ENCODE measurements at places on chromosomes 4 and X.

DNA sequence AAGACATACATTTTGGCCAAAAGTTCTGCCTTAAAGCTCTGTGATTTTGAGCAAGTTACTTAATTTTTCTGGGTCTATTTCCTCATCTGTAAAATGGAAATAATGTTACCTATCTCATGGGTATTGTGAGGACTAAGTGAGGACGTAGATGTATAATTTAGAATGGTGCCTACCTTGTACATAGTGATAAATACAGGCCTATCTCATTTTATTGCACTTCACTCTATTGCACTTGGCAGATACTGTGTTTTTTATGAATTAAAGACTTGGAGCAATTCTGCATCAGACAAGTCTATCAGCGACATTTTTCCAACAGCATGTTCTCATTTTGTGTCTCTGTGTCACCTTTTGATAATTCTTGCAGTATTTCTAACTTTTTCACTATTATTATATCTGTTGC, 50.9 kb upstream of the RAB9B start:
- DNase-seq, result no peak

GRCh38 chr4:170827562-170828274, 738.0 kb upstream of the AADAT start:
- no peak for DNase-seq

DNA sequence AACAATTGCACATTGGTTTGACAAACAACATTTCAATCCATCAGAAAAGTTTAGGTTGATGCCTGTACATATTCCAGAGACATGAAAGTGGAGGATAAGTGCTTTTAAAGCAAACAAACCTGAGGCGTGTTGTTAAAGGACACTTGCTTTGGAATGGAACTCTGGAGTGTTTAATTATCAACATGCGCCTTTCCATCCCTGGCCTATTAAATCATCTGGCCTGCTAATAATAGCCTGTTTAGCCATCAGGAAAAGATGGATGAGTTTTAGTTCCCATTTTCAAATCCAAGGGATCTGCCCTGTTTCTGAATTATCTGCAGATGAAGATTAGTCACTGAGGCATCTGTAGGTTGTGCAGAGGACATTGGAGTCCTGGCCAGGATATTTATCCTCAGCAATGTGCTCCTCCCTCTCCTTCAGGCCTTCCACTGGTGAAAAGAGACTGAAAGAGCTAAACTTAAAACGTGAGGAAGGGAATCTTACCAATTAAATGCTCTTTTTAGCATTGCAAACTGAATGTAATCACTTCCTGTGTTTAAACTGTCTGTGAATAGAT, 388.9 kb downstream of the PPARGC1A start:
- DNase-seq, result no peak

GRCh38 chrX:120023259-120023658, 54.2 kb downstream of the RHOXF2B start:
- no peak for DNase-seq

DNA sequence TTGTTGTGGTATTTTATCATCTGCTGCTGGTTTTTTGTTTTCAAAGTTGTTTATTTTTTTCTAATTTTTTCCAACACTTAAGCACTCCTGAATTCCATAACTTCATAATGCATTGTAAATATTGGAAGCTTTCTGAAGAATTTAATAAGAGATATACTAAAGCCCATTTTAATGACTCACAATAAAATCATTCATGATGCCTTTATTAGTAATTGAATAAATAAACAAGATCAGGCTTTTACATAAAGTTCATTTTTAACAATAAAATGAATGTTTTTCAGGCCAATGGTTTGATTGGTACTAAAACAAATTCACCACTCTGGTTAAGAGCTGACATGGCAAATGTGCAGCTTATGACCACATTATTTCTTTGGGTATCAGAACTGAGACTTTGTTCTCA, 408.2 kb upstream of the SMIM31 start:
- DNase-seq, result no peak

DNA sequence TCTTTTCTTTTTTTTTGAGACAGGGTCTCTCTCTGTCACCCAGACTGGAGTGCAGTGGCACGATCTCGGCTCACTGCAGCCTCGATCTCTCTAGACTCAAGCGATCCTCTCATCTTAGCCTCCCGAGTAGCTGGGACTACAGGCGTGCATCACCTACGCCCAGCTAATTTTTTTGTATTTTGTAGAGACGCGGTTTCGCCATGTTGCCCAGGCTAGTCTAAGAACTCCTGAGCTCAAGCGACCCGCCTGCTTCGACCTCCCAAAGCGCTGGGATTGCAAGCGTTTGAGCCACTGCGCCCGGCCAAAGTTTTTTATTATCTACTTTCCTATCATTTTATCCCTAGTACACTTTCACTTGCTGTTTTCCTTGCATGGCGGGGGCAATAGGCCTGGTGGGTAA, 1.4 kb downstream of the UBA6 start:
- DNase-seq, result no peak

DNA sequence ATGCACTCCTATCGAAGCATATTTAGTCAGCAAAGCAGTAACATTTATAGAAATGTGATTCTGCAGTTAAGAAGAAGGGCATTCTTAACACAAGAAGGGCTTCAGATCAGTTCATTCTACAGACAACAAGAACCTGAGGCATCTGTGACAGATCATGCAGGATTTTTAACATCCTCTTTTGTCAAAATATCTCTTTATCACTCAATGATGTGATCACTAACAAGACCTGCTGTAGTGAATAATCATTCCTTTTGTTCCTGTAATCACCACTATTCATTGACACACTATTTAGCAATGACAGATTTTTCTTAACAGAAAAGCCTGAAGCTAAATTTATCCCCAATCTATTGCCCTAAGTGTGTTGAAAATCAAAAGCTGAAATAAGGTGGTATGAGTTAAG, 47.8 kb upstream of the ARHGAP24 start:
- no peak for DNase-seq

GRCh38 chr4:97587912-97588311, 555.4 kb downstream of the STPG2 start:
- no peak for DNase-seq

DNA sequence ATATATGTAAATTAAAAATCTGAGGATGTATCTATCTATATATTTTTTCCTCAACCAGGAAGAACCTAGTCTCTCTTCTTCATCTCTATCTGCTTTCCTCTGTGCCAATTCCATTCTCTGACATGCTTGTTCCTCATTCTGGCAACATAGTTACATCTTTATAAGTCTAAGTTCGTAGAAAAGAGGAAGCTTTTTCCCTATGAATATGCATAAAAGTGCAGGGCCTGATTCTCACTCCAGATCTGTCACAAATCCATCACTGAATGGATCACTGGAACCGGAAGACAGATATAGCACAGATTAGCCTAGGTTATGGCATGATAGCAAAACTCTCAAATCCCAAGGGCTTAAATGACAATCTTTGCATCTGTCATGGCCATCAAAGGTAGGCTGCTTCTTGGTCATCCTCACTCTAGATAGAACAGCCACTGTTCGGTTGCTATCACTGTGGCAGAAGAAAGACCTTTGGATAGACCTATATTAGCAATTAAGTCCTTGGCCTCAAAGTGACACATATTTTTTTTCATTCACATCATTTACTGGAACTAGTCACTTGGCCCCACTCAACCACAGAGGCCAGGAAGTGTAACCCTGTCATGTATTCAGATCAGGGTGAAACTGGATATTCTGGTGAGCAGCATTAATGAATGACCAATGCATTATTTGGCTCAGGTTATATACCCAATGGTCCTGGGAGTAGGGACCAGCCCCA, 22.2 kb downstream of the DTHD1 start:
- DNase-seq, result no peak

DNA sequence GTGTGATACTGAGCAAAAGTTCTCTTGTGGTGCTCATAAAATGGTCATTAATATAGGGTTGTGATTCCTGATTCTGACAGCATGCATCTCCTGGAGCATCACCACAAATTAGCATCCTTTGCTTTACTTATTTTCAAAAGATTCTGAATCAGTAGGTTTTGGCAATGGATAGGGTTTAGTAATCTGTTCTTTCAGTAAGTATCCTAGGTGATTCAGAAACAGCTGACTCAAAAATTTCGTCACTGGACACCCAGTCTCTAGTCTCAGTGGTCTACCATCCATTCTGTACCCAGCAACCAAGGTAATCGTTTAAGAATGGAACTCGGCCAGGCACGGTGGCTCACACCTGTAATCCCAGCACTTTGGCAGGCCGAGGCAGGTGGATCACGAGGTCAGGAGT, 4.1 kb downstream of the CBLL2 start:
- no peak for DNase-seq

DNA sequence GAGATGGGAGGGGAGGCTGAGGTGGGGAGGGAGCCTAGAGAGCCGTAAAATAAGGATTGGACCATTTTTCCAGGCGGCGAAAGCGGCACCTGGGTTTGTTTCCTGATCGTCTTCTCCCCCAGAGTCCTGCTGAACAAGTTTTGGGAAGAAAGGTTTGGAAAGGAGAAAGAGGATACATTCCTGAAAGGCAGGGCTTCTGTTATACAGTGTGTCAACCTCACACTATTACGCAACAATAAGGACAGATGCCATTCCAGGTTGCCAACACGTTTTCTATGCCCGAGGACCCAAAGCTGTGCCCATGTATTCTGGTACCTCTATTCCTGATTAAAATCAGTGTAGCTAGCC, 658 bp downstream of the SCOC start:
- no peak for DNase-seq

- DNase-seq, result no peak
Measured at GRCh38 chr4:16516796-16517439, 290.6 kb upstream of the TAPT1 start.

DNA sequence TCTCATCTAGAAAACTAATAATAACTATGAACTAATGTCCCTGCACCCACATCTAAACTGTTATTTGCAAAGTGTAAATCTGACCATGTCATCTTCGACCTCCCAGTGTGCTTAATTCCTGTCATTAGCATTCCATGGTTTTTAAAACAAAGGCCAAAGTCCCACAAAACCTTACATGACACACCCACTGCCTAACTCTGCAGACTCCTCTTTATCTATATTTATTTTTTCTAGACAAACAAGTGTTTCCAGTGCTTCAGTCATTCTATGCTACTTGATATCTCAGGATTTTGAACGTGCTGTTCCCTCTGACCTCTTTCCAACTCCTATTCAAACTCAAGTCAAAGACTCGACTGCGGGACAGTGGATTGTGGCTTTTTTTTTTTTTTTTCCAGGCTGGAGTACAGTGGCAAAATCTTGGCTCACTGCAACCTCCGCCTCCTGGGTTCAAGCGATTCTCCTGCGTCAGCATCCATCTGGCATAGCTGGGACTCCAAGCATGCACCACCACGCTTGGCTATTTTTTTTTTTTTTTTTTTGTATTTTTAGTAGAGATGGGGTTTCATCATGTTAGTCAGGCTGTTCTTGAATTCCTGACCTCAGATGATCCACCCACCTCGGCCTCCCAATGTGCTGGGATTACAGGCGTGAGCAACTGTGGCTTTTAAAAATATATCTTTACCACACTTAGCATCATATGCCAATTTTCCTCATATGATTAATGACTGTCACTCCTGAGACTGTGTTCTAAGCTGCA, 1511.0 kb downstream of the ARAP2 start:
- DNase-seq, result no peak

DNA sequence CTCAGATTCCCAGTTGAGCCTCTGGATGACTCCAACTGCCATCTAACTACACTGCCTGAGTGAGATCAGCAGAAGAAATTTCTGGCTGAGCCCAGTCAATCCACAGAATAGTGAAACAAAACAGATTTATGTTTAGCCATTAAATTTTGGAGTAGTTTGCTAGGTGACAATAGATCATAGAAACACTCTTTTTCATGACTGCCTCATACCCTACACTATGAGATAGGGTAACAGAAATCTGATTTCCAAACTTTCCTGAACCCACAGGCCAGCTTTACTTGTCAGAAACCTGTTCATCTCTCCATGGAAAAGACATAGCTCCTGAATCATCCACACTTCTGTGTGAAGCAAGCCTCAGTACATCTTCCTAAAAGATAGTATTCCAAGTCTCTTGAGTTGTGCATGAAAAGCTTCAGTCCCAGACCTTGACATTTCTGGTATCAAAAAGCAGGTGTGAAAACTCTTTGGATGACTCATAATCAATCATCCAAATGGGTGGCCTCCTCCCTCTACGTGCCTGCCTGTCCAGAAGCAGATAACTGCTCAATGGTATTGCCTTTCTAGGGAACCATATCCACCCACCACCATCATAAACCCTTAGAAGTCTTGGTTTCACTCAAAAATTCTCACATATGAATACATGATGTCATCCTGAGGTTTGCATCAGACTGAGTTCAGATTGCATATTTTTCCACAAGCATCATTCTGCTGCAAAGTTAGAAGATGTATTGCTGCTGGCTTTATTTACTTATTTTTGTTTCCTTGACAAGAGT, 47.5 kb upstream of the RAP2C start:
- DNase-seq, result no peak

DNA sequence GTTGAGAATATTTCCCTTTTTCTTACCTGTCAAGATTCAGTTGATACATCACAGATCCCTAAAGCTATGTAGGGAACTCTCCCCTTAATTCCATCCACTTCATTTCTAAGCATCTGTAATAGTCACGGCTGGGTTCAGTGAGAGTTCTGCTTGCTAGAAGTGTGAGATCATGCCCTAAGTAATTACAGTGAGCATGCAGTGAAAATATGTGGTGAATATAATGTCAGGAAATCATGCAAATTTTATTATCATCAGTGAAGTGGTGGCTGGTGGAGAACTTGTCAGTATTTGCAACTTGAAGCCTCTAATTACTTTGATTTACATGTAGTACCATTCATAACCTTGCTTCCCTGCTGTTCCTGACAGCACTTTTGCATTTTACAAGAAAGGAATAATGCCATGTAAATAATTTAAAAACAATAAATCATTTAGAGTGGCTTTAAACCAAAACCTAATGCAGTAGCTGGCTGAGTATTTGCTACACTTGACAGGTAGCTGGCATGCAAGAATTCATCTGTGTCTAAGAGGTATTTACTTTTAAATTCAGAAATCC, 28.3 kb upstream of the CFAP299 start:
- DNase-seq, result no peak

DNA sequence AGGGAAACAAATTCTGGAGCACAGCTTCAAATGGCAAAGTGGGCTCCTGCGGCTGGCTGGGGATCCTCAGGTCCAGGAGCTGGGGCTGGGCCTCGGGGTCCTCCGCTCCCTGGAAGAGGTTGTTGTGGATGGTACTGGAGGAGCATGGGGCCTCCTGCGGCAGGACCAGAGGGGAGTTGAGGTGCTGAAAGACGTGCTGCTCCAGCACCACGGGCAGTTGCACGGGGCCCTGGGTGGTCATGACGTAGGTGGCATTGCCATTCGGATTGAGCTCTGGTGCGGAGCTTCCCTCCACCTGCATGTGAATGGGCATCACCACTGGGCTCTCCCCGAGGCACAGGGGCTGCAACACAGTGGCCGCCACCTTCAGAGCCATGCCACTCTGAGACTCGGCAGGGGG, 59.7 kb downstream of the RAI2 start:
- no peak for DNase-seq

- DNase-seq, result no peak
Measured at GRCh38 chrX:17550011-17550410, 175.0 kb downstream of the NHS start.

- DNase-seq, result no peak
Measured at GRCh38 chr4:110869862-110870572, 247.1 kb upstream of the PITX2 start.

GRCh38 chr4:88138561-88138960, 19.9 kb downstream of the ABCG2 start:
- no peak for DNase-seq

- no peak for DNase-seq
Measured at GRCh38 chr4:91092398-91092980, 965.3 kb downstream of the CCSER1 start.

All from cerebellar nuclear complex (tissue), 1 donor.